ENCODE measurements at places on chromosomes 13 and 19. TPM values are rescaled to one million over a fixed set of nuclear protein-coding genes. Genes with fewer than 3 reads are reported as not detected.

The PROZ gene
- total RNA-seq, result not detected

The MEDAG gene
- total RNA-seq, result not detected

The KLK3 gene
- total RNA-seq, result not detected

The ZNF534 gene
- total RNA-seq, result 0.15 TPM

The FCAR gene
- not detected for total RNA-seq

The FLT1 gene
- total RNA-seq, result 0.26 TPM

The LRRC8E gene
- not detected for total RNA-seq

The CRTC1 gene
- total RNA-seq, result 19.6 TPM

The PLD3 gene
- 116 TPM for total RNA-seq

The SLAIN1 gene
- 55.1 TPM for total RNA-seq

The TMEM150B gene
- 1.3 TPM for total RNA-seq

The ZNF320 gene
- total RNA-seq, result 14.1 TPM

The STAP2 gene
- 2.4 TPM for total RNA-seq

The C1QTNF9B gene
- not detected for total RNA-seq

The FUT2 gene
- total RNA-seq, result not detected

The LGALS7B gene
- not detected for total RNA-seq

The TMEM238 gene
- 9.9 TPM for total RNA-seq

The OSCAR gene
- total RNA-seq, result 1.1 TPM

The TEAD2 gene
- not detected for total RNA-seq

The PROSER1 gene
- 48.1 TPM for total RNA-seq

The ZNF222 gene
- 7.9 TPM for total RNA-seq

The RAB3A gene
- total RNA-seq, result 4.7 TPM

The NCCRP1 gene
- not detected for total RNA-seq

The SKA3 gene
- not detected for total RNA-seq

The KIR2DL4 gene
- not detected for total RNA-seq

The SHISA2 gene
- 0.36 TPM for total RNA-seq

The WASF3 gene
- total RNA-seq, result not detected

The BSG gene
- total RNA-seq, result 151 TPM

The ZNF264 gene
- 62.5 TPM for total RNA-seq

The F10 gene
- total RNA-seq, result not detected

The IGSF23 gene
- not detected for total RNA-seq

Data from CD4-positive, alpha-beta memory T cell (primary cell).